ENCODE measurements at places on chromosomes 3 and 15. TPM values are rescaled to one million over a fixed set of nuclear protein-coding genes. Genes with fewer than 3 reads are reported as not detected.

The OXTR gene
- total RNA-seq: 10.4 TPM

The WDR93 gene
- total RNA-seq: 0.13 TPM

The ALPK3 gene
- 0.18 TPM for total RNA-seq

The PLOD2 gene
- total RNA-seq: 98.2 TPM

The FBXW12 gene
- not detected for total RNA-seq

The REC114 gene
- total RNA-seq: not detected

The TF gene
- 0.69 TPM for total RNA-seq

The LRRC31 gene
- not detected for total RNA-seq

The TGM4 gene
- 0.03 TPM for total RNA-seq

The KNG1 gene
- 0.07 TPM for total RNA-seq

The C3orf49 gene
- not detected for total RNA-seq

The NR1I2 gene
- not detected for total RNA-seq

The TMIE gene
- total RNA-seq: 0.14 TPM

The DUOXA2 gene
- not detected for total RNA-seq

The OCA2 gene
- total RNA-seq: 0.12 TPM

The PLA2G4E gene
- total RNA-seq: not detected

The TIMMDC1 gene
- total RNA-seq: 86.3 TPM

The FETUB gene
- total RNA-seq: 0.25 TPM

The CXCR6 gene
- total RNA-seq: not detected

The CHRNA3 gene
- total RNA-seq: 0.46 TPM

The PCSK6 gene
- 12.7 TPM for total RNA-seq

The UROC1 gene
- not detected for total RNA-seq

The FAM107A gene
- total RNA-seq: not detected

The RASL12 gene
- 0.10 TPM for total RNA-seq

The GOLGA8J gene
- total RNA-seq: 0.06 TPM

The CD200R1L gene
- not detected for total RNA-seq

The SCG5 gene
- total RNA-seq: 2.4 TPM

The ASB14 gene
- not detected for total RNA-seq

The SLC15A2 gene
- total RNA-seq: 0.07 TPM

The PRR20G gene
- 0.19 TPM for total RNA-seq

The GPR87 gene
- 1.7 TPM for total RNA-seq

The BFSP2 gene
- total RNA-seq: not detected

The PIERCE2 gene
- 4.7 TPM for total RNA-seq

The IMPG2 gene
- total RNA-seq: not detected

The IFT122 gene
- total RNA-seq: 12.8 TPM

All from A549 treated with CORT108297 at 1 μM for 4 hours (cell line).